ENCODE measurements at places on chromosomes 5 and 9.

- peak; percentile 50 for DNase-seq
These were observed 1.7 kb upstream of the SLIT3 start for GRCh38 chr5:169302491-169303118.

DNA sequence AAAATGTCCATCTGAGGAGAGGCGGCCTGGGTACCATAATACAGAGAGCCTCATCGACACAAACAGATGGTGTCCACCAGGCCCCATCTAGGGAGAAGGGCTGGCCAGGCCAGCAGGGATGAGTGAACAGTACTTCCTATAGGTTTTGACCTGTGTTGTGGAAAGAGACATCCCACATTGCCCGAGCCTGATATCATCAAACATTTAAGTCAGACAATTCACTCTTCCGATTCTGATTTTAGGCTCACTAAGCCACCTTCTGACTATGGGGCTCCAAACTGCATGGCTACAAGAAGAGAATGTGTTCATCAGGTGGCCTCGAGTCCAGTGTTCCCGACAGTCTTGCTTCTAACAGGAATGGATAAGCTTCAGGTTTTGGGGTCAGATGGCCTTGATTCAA lies 38.9 kb downstream of the SLC22A5 start:
- no peak for DNase-seq

GRCh38 chr9:89038382-89039103 lies 47.3 kb downstream of the S1PR3 start:
- no peak for DNase-seq

- DNase-seq, result peak; percentile 26
These were observed 83.5 kb downstream of the PDE4D start for GRCh38 chr5:59810041-59810440.

- no peak for DNase-seq
These were observed 44.7 kb downstream of the OR2V1 start for GRCh38 chr5:181086026-181086883.

- no peak for DNase-seq
These were observed 3.4 kb downstream of the IL13 start for GRCh38 chr5:132661231-132662003.

DNA sequence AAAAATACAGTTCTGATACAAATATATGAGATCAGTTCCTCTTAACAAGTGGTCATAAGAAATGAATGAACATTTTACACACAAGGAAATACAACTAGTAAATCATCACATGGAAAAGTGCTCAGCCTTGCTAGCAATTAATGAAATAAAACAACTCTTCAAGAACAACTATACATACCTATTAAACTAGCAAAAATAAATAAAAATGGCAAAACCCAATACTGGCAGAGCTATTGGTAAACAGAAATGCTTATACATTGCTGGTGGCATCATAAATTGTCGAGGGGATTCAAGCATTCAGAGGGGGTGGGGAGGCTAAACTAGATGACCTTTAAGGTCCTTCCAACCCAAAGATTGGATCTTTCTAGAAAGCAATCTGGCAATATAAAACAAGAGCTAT lies 5.9 kb upstream of the FRRS1L start:
- no peak for DNase-seq

GRCh38 chr9:137463931-137464290 lies 4.8 kb upstream of the NSMF start:
- DNase-seq, result no peak

DNA sequence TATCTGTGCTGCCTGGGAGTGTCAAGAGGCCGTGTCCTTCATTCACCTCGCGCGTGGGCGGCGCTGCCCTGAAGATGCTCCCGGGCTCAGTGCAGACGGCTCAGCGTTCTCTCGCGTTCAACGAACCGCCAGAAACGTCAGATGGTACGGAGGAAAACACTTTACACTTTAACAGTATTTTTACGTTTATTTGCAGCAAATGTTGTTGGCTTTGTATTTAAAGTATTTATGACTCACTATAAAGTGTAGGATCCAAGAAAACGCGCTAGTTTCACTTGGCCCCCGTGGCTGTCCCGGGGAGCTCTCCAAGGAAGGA lies 544 bp upstream of the ERCC6L2 start:
- peak; percentile 67 for DNase-seq

DNA sequence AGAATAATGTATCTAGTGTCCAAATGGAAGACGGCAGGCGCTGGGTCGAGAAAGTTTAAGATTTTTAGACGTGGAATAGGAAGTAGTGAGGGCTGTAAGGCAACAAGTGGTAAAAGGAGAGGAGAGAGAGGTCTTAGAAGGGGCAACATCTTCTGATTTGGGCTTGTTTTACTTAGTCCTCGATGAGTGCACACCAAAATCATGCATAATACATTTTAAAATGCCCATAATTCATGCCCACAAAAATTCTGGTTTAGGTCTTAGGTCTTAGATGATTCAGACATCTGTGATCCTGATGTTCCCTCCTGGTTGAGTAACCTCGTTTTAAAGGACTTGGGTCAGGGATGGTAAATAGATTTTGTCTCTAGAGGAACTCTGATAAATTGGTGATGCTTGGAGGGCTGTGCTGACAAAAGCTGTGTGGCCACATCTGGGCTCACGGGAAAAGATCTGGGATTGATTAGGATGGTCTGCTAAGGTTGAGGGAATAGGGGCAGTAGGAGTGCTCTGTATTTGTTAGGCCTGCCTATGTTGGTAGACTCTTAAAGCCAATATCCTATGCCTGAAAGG lies 476.3 kb downstream of the CCDC171 start:
- no peak for DNase-seq

GRCh38 chr9:130183133-130183762 lies 11.0 kb downstream of the NCS1 start:
- DNase-seq, result no peak

- DNase-seq, result no peak
These were observed 138.8 kb downstream of the SMC2 start for GRCh38 chr9:104232781-104233341.

GRCh38 chr5:146516151-146516475 lies at the start of gene GPR151:
Gene GPR151 (minus strand): TSS chr5:146516190. CDS start chr5:146516113, 77 bp downstream.
- DNase-seq, result no peak

DNA sequence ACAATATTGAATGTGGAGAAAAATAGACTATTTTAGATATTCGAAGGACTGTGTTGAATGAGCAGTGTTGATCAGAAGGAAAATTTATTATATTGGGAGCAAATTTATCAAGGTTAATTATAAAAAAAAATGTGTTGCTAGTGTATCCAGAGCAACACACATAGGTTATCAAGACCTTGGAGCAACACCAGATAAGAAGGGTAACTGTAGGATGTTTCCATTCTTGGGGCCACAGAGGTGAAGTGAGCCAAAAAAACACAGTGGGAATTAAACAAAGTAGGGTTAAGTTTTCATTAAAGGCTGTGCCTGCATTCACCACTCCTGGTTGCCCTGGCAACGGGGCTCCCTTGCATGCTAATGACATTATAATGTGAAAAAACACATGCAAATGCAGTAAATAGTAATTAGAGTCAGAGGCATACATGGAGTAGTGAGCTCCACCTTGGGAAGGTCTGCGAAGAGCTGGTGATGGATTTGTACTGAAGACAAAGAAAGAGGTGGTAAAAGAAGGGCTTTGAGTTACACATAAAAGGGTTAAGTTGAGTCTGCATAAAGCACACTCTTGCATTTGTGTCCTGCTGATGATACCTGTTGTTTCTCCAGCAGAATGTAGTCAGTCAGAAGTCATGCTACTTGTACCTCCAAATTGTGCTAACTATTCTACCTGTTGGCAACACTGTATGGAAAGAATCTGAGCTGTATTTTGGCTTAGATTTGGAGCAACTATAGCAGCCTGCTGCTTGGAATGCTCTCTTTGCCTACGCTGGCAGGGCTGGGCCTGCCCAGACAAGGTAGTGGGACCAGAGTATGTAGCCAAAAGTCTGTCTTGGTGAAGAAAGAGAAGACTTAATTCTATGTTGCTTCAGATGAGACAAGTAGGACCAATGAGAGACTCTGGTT lies 59.6 kb downstream of the ATG10 start:
- no peak for DNase-seq

- DNase-seq, result no peak
These were observed 23.7 kb upstream of the LOX start for GRCh38 chr5:122101636-122102285.

GRCh38 chr9:137114613-137115393 lies at the start of gene DPP7:
Gene DPP7 (minus strand): TSS chr9:137114733. CDS start chr9:137114713, 20 bp downstream.
- peak; percentile 60 for DNase-seq

GRCh38 chr5:31172881-31173280 lies 20.6 kb upstream of the CDH6 start:
- no peak for DNase-seq

- DNase-seq, result no peak
These were observed 89.7 kb upstream of the NR4A3 start for GRCh38 chr9:99731950-99732349.

GRCh38 chr5:110644357-110644756 lies 82.1 kb downstream of the TMEM232 start:
- no peak for DNase-seq

- DNase-seq, result no peak
These were observed 25.8 kb upstream of the FRRS1L start for GRCh38 chr9:109192732-109193361.

DNA sequence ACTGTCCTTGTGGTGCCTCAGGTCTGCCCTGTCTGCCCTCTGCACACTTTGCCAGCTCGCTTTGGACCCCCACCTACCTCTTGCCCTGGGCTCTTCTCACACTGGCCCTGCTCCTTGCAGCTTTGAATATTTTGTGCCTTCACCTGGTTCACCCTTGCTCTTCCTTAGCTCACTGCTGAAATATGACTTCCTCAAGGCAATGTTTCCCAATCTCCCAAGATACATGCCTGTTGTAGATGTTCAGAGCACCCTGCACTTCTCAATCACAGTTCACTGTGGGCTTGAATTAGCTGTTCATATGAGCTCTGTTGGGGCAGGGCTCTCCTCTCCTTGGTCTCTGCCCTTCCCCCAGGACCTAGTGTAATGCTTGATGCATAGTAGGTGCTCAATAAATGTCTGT lies 8.0 kb downstream of the AFAP1L1 start:
- no peak for DNase-seq

DNA sequence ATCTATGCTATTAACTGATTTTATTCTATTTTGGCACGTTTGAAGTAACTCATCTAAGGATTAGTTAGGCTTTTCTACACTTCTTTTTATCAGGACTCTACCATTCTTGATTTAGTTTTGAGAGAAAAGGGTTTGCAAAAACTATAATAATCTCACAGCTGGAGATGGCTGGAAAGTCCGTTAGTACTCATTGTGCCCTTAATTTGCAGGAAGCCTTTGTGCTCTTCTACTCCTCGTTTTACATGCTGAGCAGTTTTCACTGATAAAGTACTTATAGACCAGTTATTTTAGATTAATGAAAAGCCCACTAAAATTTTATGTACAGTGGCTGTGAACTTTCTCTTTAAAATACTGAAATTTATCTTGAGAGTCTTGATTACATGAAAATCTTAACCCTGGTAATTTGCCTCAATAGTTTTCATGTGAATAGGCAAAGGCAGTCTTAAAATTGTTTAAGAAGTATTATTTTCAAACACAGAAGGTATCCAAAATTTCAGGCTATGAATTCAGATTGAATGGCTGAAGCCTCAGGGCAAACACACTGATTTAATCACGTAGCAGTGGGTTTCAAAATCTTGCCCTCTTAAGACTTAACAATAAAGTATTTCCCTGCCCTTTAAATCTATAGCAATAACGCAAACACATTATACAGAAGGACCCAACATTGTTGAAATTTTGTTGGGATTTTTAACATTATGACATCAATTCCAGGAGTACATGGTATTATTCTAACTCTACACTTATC lies 18.6 kb downstream of the MLLT3 start:
- DNase-seq, result no peak

DNA sequence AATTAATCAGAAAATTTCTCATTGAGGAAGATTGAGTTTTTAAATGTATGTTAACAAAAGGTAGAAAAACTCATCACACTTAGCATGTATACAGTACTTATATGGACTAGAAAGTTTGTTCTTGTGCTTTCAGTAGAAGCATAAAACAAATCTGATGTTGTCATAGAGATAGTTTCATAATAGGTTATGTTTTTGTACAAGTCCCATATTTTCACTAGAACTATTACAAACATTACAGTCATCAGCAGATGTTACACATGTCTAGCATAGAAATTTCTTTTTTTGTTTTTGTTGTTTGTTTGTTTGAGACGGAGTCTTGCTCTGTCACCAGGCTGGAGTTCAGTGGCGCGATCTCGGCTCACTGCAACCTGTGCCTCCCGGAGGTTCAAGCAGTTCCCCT lies 131.4 kb downstream of the COMMD10 start:
- DNase-seq, result no peak

DNA sequence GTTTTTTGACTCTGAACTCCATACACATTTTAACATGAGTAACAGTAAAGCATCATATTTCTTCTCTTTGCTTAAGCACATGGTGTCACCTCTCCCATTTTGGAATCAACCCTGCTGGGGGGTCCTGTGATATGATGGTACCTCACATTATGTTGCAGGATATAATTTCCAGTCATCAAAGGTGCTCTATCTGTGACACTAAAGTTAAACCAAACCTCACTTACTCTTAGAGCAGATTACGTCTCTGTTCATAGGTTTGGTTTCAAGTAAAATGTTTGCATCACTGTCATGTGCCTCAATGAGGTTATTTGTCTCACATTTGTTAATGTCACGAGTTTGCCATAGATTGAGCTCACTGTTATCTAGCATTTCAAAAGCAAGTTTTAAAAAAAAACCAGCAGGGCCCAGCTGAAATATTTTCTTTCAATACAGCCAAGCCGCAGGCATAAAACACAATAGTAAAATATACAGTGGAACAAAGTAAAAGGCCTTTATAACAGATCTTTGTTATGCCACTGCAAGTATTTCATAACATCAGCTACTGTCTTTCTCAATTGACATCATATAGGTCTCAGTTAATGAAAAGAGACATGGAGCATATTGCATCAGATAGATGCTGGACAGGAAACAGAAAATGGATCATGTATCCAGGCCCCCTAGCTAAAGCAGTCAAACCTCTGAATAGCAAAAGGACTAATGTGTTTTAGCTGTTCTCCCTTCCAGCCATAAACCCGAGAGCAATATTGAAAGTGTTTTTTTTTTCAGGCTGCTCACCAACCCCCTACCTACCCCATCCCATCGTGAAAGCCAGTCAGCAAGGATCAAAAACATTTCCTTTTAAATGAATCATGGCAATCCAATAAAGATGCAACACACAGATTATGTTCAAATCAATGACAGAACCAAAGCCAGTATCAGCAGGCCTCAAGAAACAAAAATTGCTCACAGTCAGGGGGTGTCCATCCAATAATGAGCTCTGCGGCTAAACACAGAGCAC lies 182.1 kb upstream of the ITGA1 start:
- no peak for DNase-seq

DNA sequence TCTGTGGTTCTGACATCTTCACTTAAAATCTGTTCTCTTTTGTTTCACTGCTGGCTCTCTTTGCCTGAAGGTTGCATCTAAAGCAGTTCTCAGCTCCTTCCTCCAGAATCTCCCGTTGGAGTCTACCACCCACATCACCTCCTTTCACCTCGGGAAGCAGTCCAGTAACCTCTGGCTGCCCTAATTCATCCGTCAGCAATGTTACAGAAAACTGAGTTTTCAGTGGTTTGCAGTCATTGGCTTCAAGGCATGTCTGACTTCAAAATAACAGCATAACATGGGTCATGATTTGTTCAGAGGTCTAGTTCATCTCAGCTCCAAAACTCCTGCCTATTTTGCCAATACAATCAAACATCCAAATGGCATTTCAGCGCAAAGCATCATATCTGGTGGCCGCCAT lies 107.7 kb downstream of the GOLPH3 start:
- no peak for DNase-seq

Measured in stimulated activated CD4-positive, alpha-beta T cell treated with anti-CD3 and anti-CD28 coated beads, TNF-alpha, amount 100 ng/mL, for 24 hours (primary cell).